ENCODE measurements at places on chromosomes 3 and 15. TPM values are rescaled to one million over a fixed set of nuclear protein-coding genes. Genes with fewer than 3 reads are reported as not detected.

The MME gene
- 36.0 TPM for total RNA-seq

The SETD2 gene
- total RNA-seq = 46.3 TPM

DNA sequence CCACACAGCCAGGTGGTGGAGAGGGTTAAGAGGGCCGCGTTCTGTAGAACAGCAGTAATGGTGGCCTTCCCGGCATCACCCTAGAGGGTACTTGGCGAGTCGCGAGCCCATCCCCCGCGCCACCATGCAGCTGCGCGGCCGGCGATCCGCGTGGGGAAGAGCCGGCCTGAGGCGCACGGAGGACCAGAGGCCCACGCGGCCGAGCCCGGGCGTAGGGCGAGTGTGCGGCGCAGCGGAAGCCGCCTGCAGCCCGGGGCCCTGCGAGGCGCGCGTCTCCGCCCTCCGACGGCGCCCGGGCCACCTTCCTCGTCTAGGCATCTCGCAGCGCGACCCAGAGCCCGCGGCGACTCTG, 423 bp downstream of the TKT start:
- DNase-seq = no peak
- peak overlapping the region; percentile 72 for H3K27ac ChIP-seq
- H3K36me3 ChIP-seq = no peaks in the 10 kb centered on the region
- H3K4me3 ChIP-seq = peak overlapping the region; percentile 100

- H3K27ac ChIP-seq = no peak overlapping the region
- no peak overlapping the region for H3K4me3 ChIP-seq
- DNase-seq = no peak
- no peaks in the 10 kb centered on the region for H3K27me3 ChIP-seq
- no peaks in the 10 kb centered on the region for H3K36me3 ChIP-seq
Observed at GRCh38 chr3:194298331-194299227, 52.5 kb downstream of the CPN2 start.

GRCh38 chr15:25436707-25437106, 2.1 kb downstream of the UBE3A start:
- no peak overlapping the region for H3K4me3 ChIP-seq
- no peak for DNase-seq
- H3K27ac ChIP-seq = no peak overlapping the region
- H3K36me3 ChIP-seq = no peaks in the 10 kb centered on the region
- H3K27me3 ChIP-seq = no peaks in the 10 kb centered on the region
- no peaks in the 10 kb centered on the region for H3K4me1 ChIP-seq

DNA sequence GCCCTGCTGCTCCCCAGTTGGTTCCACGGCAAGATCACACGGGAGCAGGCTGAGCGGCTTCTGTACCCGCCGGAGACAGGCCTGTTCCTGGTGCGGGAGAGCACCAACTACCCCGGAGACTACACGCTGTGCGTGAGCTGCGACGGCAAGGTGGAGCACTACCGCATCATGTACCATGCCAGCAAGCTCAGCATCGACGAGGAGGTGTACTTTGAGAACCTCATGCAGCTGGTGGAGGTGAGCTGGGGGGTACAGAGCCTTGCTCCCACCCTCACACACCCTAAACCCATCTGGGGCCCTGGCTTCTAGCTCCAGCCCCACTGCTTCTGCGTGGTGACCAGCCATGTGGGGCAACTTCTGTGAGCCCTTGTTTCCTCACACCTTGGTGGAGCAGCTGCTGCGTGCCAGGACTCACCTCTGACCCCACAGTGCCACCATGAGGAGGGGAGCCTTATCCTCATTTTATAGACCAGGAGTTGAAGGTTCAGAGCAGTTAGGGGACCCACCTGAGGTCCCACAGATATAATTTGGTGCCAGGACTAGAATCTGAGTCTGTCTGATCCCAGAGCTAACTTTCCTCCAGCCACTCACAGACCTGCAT, 13.3 kb upstream of the LMAN1L start:
- no peak overlapping the region for H3K27ac ChIP-seq
- no peak for DNase-seq
- H3K4me3 ChIP-seq = no peak overlapping the region
